ENCODE measurements at places on chromosomes 7 and 10. TPM values are rescaled to one million over a fixed set of nuclear protein-coding genes. Genes with fewer than 3 reads are reported as not detected.

DNA sequence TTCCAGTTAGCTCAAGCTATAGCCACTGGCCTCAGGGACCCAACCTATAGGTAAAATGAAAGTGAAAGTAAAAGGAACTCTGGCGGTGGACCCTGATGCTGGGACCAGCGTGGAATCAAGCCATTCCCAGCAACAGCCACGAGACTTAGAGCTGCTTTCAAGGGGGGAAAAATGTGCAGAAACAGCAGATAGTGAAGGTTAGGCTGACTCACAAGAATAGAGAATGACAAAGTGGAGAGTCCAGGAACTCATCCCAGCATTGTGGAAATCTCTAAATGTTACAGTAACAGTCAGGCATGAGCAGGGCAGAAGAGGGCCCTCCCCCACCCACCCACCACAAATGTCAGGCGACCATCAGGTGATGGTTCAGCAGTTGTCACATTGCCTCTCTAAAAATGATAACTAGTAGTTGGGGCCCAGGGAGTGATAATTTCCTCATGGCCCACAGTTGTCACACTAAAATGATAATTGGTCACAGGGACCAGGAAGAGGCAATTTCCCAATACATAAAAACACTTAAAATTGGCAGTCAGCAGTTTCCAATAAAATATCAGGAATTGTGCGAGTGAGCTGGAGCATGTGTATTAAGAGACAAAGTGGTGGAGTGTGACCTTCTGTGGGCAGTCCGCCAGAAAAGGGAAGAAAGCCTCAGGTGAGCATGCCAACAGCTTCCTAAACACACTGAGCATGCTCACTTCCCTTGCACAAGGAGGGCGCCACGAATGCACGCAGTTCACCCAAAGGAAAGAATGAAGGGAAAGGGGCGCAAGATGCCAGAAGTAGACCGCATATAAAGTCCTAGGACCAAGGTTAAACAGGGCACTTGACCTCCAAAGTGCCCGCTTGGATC is 129.8 kb upstream of the PPP1R3A start:
- H3K4me3 ChIP-seq = no peak overlapping the region
- no peaks in the 10 kb centered on the region for H3K27me3 ChIP-seq
- DNase-seq = peak; percentile 45
- no peaks in the 10 kb centered on the region for H3K36me3 ChIP-seq
- H3K4me1 ChIP-seq = no peaks in the 10 kb centered on the region

DNA sequence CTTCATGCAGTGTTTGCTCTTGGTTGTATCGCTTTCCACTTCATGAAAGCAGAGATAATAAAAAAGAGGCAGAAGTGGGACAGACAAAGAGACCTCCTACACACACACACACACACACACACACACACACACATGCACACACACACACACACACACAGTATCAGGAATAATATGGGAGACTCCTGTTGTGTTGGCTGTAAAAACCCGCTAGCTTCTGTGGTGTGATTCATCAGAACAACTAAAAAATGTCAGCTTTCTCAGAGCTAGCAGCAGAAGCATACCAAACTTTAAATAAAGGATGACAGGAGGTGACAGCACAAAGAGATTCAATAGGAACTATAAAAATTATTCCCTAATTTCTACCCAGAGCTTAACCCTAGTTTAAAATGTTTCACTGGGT is 148.2 kb upstream of the LRRTM3 start:
- H3K4me3 ChIP-seq = no peak overlapping the region
- no peaks in the 10 kb centered on the region for H3K36me3 ChIP-seq
- H3K27ac ChIP-seq = no peak overlapping the region
- no peaks in the 10 kb centered on the region for H3K27me3 ChIP-seq
- DNase-seq = peak; percentile 39

GRCh38 chr10:11724938-11725776 is 17.0 kb upstream of the ECHDC3 start:
- no peaks in the 10 kb centered on the region for H3K27me3 ChIP-seq
- H3K27ac ChIP-seq = no peak overlapping the region
- DNase-seq = peak; percentile 59

The BAMBI gene
- total RNA-seq = 4.6 TPM
